ENCODE measurements at places on chromosomes 1 and 21.

GRCh38 chr1:109247401-109248365 lies 1.7 kb upstream of the CELSR2 start:
- DNase-seq, result no peak

GRCh38 chr1:36157973-36158826 lies 2.2 kb downstream of the MAP7D1 start:
- no peak for DNase-seq

DNA sequence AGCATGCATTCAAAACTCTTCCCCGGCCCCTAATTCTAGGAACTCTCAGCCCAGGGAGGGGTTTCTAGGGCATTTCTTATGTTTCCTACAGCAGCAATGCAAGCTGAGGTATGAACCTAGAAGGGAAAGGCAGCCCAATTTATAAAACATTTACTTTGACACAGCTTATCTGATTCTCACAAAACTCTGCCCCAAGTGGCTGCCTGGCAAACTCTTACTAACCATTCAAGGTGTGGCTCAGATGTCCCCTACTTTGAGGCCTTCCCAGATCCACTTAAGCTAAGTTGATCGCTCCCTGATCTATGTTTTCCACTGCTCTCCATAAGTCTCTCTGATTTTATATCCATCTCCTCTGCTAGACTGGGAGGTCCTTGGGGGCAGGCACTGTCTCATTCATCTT lies 35.4 kb downstream of the AK2 start:
- DNase-seq, result no peak

GRCh38 chr1:212514056-212514614 lies 81.4 kb downstream of the NENF start:
- peak; percentile 40 for DNase-seq

DNA sequence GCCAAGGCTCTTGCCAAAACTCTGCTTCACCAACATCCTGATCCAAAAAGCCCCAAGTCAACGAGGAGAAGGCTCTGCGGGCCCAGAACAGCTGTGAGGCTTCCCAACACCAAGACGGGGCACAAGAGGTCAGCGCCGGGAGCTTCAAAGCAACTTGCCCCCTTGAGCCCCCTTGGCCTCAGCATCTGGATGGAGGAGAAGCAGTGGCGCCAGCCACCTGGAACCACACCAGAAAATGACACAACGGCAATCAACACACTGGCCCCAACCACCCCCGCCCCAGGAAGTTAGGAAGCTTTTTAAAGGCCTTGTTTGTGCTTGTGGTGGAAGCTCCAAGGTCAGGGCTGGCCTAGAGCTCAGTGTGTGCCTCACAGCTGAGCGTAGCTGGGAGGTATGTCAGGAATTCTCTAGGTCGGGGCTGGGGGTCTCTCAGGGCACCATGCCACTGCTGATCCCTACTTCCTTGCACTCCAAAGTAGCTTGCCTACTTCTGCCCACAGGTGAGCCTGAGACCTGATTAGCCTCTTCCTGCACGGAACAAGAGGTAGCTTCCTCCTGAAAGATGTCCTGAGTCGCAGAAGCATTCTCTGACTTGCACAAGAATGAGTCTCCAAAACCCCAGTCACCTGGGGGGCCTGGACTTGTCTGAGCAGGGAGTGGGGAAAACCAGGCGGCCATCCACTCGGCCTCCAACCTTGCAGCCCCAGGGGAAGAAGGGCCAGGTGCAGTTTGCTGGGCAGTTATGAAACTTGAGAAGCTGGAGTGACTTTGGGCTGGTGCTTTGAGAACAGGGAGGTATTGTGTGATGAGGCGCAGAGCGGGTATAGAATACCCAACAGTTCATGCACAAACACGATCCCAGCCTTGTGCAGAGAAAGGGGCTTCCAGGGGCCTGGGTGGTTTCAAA lies 9.7 kb upstream of the SRP9 start:
- no peak for DNase-seq
